Fibroblast of skin of right biceps (primary cell): ENCODE measurements at places on chromosomes 2 and 18.

GRCh38 chr2:28618221-28619141 lies 122.6 kb downstream of the PLB1 start:
- no peak for DNase-seq

- peak; percentile 11 for DNase-seq
Observed at GRCh38 chr2:179981085-179981484, 26.0 kb downstream of the CWC22 start.

DNA sequence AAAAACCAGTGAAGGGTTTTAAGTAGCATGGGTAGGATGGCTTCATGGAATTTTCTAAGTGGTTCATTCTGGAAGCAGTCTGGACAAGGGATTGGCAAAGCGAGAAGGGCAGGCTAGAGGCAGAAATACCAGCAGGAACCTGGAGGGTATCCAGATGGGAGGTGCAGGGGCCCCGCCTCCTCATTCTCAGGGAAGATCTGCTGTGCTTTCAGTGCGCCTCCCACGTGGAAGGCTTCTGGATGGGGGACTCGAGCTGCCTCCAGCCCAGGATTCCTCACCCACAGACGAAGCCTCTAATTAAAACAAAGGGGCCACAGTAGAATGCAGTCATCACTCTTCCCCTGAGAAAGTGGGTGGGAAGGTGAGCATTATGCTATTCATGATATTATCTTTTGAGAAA lies 79.8 kb downstream of the VSNL1 start:
- DNase-seq, result peak; percentile 44

DNA sequence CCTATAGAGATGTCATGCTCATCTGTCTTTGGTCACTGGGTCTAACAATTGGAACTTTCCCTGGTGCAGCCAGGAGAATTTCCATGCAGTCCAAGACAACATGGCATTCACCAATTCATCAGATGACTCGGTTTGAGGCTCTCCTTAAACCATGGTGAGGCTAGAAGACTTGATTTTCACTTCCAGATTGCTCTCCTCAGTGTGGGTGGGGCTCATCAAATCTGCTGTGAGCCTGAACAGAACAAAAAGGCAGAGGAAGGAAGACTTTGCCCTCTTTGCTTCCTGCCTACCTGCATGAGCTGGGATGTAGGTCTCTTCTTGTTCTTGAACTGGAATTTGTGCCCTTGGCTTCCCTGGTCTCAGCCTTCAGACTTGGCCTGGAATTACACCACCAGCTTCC lies 203.4 kb upstream of the TRIB2 start:
- no peak for DNase-seq

- no peak for DNase-seq
Observed at GRCh38 chr2:68214381-68214780, 38.0 kb downstream of the PPP3R1 start.

GRCh38 chr2:143891879-143892308 lies 628.0 kb downstream of the ZEB2 start:
- DNase-seq, result no peak

- peak; percentile 74 for DNase-seq
Observed at GRCh38 chr2:84494070-84494469, 22.2 kb upstream of the DNAH6 start.

DNA sequence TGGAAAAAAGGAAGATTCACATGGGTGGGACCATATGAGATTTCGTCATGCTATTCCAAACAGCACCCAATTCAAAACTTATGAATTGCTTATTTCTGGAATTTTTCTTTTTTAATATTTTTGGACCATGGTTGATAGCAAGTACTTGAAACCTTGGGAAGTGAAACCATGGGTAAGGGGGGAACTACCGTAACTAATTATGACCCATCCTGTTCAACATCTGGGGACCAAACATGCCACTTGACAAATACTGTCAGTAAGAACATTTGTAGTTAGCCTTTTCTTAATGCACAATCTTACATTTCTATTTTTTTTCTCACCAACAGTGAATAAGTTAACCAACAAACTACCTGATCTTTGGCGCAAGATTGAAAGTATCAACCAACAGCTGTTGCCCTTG lies 105.7 kb upstream of the TTC39C start:
- DNase-seq, result no peak

GRCh38 chr2:235390108-235390815 lies 103.6 kb upstream of the AGAP1 start:
- peak; percentile 11 for DNase-seq

DNA sequence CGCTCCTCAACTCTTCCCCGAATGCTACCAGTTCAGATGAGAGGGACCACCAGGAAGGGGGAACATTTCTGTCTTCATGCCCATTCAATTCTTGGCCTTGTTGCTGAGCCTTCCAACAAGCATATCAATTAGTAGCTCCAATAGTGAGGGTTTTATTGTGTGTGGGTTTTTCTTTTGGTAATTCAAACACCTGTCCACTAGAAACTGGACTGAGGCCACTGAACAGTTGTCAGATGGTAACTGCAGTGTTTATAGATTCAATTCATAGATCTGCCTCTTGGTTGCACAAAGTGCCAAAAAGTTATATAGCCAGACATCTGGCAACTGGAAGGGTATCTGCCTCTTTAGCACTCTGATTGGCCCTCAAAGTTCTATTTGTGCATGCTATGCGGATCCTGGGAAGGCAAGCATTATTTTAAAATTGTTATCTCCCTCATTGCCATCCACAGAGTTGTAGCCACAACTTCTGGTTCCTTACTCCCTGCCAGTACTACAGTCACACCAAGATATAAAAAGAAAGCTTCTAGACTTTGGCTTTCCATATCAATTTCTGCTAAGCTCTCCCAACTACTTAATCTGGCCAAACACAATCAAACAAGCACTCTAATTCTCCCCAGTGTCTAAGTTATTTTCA lies 83.3 kb upstream of the ZNF521 start:
- DNase-seq, result no peak

DNA sequence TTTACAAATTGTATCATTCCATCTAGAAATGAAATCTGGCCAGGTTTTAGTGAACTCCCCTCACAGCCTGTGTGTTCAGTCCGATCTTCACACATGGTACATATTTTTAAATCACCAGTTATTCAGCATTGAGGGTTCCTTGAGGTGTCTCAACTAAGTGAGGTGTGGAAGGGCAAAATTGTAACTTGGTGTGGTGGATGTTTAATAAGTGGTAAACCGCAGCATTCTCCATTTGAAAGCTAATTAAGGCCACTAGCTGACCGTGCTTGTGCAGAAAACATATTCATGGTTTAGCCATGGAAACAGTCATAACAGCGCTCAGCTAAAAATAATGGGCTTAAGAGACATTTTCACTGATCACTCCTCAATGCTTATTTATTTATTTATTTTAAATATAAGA lies 786.2 kb upstream of the FANCL start:
- DNase-seq, result no peak

GRCh38 chr2:44817673-44818335 lies 123.7 kb upstream of the SIX3 start:
- no peak for DNase-seq

- DNase-seq, result no peak
Observed at GRCh38 chr2:217611626-217612127, 391.1 kb downstream of the TNS1 start.

GRCh38 chr2:113061241-113061640 lies 2.2 kb downstream of the IL36RN start:
- DNase-seq, result no peak

GRCh38 chr2:178271629-178272333 lies 77.5 kb downstream of the OSBPL6 start:
- DNase-seq, result no peak

DNA sequence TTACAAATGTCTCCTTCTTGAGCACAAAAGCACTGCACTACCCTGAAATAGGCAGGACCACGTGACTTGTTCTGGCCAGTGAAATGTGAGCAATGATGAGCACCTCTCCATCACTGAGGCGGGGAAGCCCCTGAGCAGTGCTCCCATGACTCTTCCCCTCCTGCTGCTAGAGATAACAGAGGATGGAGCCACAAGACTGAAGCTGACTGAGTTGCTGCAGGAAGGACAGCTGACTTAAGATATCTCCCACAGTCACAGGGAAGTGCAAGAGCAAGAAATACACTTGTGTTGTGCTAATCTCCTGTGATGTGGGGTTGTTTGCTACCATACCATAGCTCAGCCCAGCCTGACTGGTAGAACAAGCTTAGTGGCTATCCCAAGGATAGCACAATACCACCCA lies 38.7 kb downstream of the STK39 start:
- DNase-seq, result no peak

- no peak for DNase-seq
Observed at GRCh38 chr2:175855236-175855635, 146.8 kb downstream of the LNPK start.

DNA sequence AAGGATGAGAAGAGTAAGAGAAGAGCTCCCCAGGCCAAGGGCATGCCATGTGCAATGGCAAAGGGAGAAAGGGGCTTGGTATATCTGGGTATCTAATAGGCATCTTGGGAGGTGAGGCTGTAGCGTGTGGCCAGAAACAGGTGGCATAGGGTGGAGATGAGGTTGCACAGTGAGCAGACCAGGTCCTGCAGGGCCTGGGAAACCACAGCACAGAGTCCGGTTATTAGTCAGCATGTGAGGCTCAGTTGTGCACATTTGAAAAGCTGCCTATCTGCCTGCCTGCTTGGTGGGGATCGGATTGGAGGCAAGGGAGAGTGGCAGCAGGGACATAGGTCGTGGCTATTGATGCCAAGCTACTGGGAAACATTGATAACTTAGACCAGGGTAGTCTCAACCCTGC lies 190.6 kb downstream of the TPGS2 start:
- no peak for DNase-seq

- no peak for DNase-seq
Observed at GRCh38 chr18:5214583-5215351, 17.7 kb upstream of the AKAIN1 start.

GRCh38 chr2:81991282-81991681 lies 1686.7 kb upstream of the LRRTM1 start:
- no peak for DNase-seq

- no peak for DNase-seq
Observed at GRCh38 chr2:59502981-59503380, 1050.5 kb downstream of the BCL11A start.

- peak; percentile 2 for DNase-seq
Observed at GRCh38 chr2:114661971-114662939, 219.8 kb downstream of the DPP10 start.

DNA sequence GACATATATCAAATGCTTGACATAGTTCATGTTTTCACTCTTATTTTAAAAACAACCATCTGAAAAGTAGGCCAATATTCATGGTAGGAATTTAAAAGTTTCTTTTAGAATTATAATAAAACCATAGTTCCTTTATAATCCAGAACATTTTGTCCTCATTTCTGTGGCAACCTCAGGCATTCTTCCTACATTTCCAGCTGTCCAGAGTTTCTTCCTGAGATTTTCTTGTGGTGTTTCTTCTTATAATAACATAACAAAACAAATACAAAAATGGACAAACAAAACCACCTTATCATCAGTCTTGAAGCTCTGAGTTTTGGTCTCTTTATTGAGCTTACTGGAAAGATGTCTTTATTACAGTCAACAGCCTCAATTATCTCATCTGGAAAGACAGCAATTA lies 2028.6 kb upstream of the CELF4 start:
- no peak for DNase-seq

DNA sequence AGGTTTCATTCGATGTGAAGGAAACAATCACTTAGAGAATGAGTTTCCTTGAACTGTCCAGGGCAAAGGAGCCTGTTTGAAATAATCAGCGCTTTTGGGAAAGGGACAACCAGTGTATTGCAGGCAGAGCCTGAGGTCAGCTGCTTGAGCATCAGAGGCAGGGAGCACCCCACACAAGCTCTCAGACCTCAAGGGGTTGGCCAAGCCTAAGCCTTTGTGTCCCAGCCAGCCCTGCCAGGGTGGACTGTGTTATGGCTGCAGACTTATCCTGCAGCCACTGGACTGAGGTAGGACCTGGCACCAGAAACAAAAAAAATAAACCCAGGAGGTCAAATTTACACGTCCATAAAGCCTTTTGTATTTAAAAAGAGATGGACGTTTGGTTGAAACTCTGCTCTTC lies 228.3 kb downstream of the SEPTIN10 start:
- DNase-seq, result no peak

DNA sequence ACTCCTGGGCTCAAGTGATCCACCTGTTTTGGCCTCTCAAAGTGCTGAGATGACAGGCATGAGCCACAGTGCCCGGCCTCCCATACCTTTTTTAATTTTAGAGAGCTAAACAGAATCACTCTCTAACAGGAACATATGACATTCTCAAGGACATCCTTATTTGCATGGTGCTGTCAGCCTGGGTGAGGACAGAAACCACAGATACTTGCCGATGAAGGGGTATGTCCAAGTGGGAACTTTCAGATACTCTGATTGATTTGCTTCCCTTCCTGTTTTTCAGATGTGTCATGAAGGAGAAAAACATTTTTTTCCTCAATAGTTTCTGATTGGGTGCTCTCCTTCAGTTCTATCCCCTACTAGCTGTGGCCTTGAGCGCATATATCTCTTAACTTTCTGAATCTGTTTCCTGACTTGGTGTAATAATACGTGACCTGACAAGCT lies 49.6 kb downstream of the MYO3B start:
- no peak for DNase-seq

GRCh38 chr2:233007270-233007669 lies 5.8 kb downstream of the NGEF start:
- no peak for DNase-seq

DNA sequence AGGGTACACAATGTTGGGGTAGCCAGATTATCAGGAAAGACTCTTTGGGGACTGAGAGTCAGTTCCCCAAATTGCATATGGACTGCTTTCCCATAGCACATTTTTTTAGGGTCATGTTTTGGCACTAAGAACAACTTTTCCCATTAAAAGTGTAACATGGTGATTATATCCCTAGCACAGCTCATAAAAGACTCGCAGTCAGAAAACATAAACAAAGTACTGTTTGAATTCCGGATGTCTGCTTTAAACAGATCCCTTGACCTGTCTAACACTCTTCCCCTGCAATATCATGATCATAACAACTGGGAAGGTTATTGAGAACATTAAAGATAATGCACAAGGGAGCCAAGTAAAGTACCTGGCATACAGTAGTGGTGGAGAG lies 262.2 kb downstream of the ASXL3 start:
- DNase-seq, result no peak

DNA sequence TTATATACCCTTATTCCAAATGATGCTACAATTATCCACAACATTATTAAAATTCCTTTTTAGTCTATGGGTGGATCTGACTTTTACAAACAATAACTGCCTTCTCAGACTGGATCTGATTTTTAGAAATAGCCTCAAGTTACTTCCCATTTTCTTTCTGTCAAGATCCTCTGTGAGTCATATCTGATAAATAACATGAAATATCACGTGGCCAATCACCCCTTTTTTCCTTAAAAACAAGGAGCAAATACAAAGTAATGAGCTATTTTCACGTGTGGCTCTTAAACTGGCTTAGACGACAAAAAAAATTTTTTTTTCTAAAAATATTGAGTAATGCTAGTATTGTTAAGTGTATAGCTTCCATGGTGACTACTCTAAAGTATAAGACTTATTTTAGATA lies 6.7 kb downstream of the PELI1 start:
- no peak for DNase-seq

DNA sequence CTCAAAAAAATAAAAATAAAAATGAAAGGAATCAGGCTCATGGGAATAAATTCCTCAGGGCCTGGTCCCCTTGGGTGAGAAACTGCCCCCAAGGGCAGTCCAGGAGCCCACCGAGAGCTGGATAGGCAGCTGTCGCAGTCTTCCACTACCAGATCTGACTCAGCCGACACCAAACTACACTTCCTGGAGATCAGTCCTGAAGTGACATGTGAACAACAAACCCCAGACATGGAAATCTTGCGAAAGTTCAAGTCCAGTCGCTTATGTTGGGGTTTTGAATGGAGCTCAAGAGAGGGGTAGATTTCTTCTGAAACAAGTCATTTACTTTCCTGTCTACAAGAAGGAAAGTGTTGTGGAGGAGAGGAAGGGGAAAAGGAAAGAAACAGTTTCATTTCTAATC lies 12.9 kb downstream of the ADCY3 start:
- DNase-seq, result peak; percentile 57
